Adrenal gland (tissue), 19 donors: ENCODE measurements at places on chromosomes 6 and 20.

DNA sequence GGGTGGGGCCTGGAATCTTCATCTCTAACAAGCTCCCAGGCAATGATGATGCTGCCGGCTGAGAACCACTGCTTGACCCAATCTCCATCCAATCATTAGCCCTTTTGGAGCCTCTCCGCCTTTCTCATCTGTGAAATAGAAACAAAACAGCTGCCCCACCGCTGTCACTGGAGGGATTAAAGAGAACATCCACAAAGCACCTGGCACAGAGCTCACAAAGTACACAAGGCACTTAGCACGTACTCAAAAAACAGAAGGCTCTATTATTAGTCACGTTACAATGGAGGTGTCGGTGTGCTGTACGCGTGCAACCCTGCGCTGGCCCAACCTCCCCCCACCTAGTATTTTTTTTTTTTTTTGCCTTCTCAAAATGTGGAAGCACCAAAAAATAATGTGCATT, 213.5 kb upstream of the ARID1B start:
- no peaks in the 10 kb centered on the region for H3K36me3 ChIP-seq
- no peak for DNase-seq
- no peaks in the 10 kb centered on the region for H3K27me3 ChIP-seq
- no peak overlapping the region for H3K27ac ChIP-seq
- H3K4me1 ChIP-seq = no peaks in the 10 kb centered on the region
- no peak overlapping the region for H3K4me3 ChIP-seq

- H3K4me3 ChIP-seq = no peak overlapping the region
- H3K4me1 ChIP-seq = no peaks in the 10 kb centered on the region
- H3K36me3 ChIP-seq = no peaks in the 10 kb centered on the region
Measured at GRCh38 chr6:134481966-134482365, 164.1 kb upstream of the SGK1 start.

GRCh38 chr6:91713911-91714310, 1127.0 kb upstream of the MAP3K7 start:
- H3K4me1 ChIP-seq = no peaks in the 10 kb centered on the region
- H3K4me3 ChIP-seq = no peak overlapping the region
- no peak for DNase-seq
- no peaks in the 10 kb centered on the region for H3K36me3 ChIP-seq
- H3K27ac ChIP-seq = no peak overlapping the region
- no peaks in the 10 kb centered on the region for H3K27me3 ChIP-seq

- H3K27ac ChIP-seq = no peak overlapping the region
- no peaks in the 10 kb centered on the region for H3K27me3 ChIP-seq
- no peak overlapping the region for H3K4me3 ChIP-seq
- H3K36me3 ChIP-seq = no peaks in the 10 kb centered on the region
- no peaks in the 10 kb centered on the region for H3K4me1 ChIP-seq
Measured at GRCh38 chr6:20360471-20361119, 41.1 kb upstream of the E2F3 start.

DNA sequence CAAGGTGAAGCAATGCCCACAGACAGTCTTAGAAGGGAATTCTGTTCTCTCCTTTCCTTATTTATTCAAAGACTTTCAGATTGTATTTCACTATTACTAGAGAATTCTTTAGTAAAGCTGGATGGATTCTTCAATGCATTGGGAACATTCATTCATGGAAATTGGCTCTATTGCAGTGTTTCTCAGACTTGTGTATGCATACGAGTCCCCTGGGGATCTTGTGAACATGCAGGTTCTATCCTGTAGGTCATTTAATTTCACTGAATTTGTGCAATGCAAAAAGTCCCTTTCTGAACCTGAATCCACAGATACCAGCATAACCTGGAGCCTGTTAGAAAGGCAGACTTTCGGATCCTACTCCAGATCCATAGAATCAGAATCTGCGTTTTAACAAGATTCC, 160.9 kb upstream of the AHI1 start:
- H3K27ac ChIP-seq = no peak overlapping the region
- H3K4me3 ChIP-seq = no peak overlapping the region
- no peak for DNase-seq
- no peaks in the 10 kb centered on the region for H3K36me3 ChIP-seq
- H3K4me1 ChIP-seq = no peaks in the 10 kb centered on the region

GRCh38 chr6:10112871-10113549, 301.9 kb downstream of the TFAP2A start:
- no peaks in the 10 kb centered on the region for H3K4me1 ChIP-seq
- no peak for DNase-seq
- no peak overlapping the region for H3K4me3 ChIP-seq

DNA sequence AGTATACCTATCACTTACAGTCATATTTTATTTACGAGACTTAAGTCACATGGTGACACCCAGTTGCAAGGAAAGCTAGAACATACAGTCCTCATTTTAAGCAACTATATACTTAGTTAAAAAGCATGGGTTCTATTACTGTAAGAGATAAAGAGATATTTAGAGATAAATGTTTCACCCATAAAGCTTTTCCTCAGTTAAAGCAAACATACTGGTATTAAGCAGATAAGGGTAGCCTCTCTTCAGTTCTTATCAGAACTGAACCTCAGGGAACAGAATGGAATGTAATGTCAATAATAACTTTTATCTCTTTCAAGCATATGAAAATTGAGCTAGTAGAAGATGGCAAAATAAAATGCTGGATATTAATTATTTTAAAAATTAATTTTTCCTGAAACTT, 9.9 kb upstream of the ASCC3 start:
- H3K4me1 ChIP-seq = no peaks in the 10 kb centered on the region
- no peak overlapping the region for H3K27ac ChIP-seq
- no peaks in the 10 kb centered on the region for H3K27me3 ChIP-seq
- no peak for DNase-seq
- no peak overlapping the region for H3K4me3 ChIP-seq

GRCh38 chr6:53928641-53929040, 133.8 kb downstream of the LRRC1 start:
- no peak overlapping the region for H3K4me3 ChIP-seq
- no peaks in the 10 kb centered on the region for H3K36me3 ChIP-seq
- DNase-seq = no peak
- no peaks in the 10 kb centered on the region for H3K4me1 ChIP-seq
- H3K27me3 ChIP-seq = no peaks in the 10 kb centered on the region

- no peak for DNase-seq
- H3K27ac ChIP-seq = no peak overlapping the region
- no peaks in the 10 kb centered on the region for H3K27me3 ChIP-seq
- H3K36me3 ChIP-seq = no peaks in the 10 kb centered on the region
- no peak overlapping the region for H3K4me3 ChIP-seq
Measured at GRCh38 chr6:92431502-92431901, 987.9 kb downstream of the EPHA7 start.

GRCh38 chr6:76708641-76709331, 636.3 kb upstream of the IMPG1 start:
- H3K4me3 ChIP-seq = no peak overlapping the region
- no peaks in the 10 kb centered on the region for H3K36me3 ChIP-seq

GRCh38 chr20:50304501-50304856, 113.8 kb downstream of the CEBPB start:
- no peaks in the 10 kb centered on the region for H3K36me3 ChIP-seq
- no peaks in the 10 kb centered on the region for H3K27me3 ChIP-seq
- peaks cover 59% of the 10 kb centered on the region for H3K4me1 ChIP-seq
- peak; percentile 67 for DNase-seq
- peak overlapping the region; percentile 98 for H3K27ac ChIP-seq

DNA sequence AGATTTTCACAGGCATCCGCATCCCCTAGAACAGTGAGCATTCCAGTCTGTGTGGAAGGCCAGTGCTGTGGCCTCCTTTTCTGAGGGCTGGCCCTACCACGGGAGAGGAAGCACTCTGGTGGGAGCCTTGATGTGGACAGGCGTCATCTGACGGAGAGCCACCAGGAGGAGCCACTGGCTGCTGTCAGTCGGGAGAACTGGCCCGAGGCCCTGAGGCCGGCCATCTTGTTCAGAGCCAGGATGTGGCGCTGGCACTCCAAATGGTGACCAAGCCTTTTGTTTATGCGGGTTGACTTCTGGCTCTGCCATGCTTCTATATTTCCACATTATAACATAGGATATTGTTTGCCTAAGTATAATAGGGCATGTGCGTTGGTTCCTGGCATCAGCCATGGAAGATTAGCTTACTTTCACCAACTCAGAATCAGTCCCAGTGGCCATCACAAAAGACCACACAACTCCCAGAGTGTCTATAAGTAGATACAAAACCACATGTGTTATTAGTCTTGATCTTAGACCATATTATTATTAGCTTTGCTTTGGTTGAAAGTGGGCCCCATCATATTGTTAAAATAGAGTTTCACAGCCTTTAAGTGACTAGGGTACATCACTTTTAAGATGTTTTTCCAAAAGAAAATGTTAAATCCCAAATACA, 273.9 kb upstream of the TAB2 start:
- DNase-seq = no peak
- no peaks in the 10 kb centered on the region for H3K36me3 ChIP-seq
- no peaks in the 10 kb centered on the region for H3K4me1 ChIP-seq

GRCh38 chr6:2165286-2165685, 80.1 kb downstream of the GMDS start:
- no peaks in the 10 kb centered on the region for H3K36me3 ChIP-seq
- H3K4me3 ChIP-seq = no peak overlapping the region
- DNase-seq = no peak
- no peak overlapping the region for H3K27ac ChIP-seq

GRCh38 chr6:33142501-33143070, 49.7 kb downstream of the COL11A2 start:
- no peak overlapping the region for H3K27ac ChIP-seq
- H3K4me1 ChIP-seq = no peaks in the 10 kb centered on the region
- no peak overlapping the region for H3K4me3 ChIP-seq

GRCh38 chr20:45818239-45818638, 5.8 kb downstream of the UBE2C start:
- H3K4me3 ChIP-seq = no peak overlapping the region
- no peak overlapping the region for H3K27ac ChIP-seq
- no peaks in the 10 kb centered on the region for H3K36me3 ChIP-seq
- H3K4me1 ChIP-seq = peaks cover 8% of the 10 kb centered on the region
- H3K27me3 ChIP-seq = no peaks in the 10 kb centered on the region
- DNase-seq = no peak

DNA sequence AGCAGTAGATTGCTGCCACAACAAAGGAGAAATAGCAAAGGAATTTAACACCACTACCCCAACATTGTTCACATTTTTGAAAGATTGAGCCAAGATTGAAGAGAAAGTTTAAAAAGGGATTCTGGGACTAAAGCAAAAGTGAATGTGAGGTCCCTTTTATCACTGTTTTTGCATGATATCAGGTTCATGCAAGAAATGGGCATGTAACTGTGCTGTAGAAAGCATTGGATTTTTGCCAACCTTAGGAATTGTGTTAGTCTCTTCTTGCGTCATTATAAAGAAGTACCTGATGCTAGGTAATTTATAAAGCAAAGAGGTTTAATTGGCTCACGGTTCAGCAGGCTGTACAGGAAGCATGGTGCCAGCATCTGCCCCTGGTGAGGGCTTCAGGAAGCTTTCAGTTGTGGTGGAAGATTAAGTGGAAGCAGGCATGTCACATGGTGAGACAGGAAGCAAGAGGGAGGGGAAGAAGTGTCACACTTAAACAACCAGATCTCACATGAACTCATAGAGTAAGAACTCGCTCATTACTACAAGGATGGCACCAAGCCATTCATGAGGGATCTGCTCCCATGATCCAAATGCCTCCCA, 4.6 kb upstream of the GJB7 start:
- H3K27me3 ChIP-seq = no peaks in the 10 kb centered on the region
- no peak overlapping the region for H3K27ac ChIP-seq
- H3K4me3 ChIP-seq = no peak overlapping the region
- H3K4me1 ChIP-seq = no peaks in the 10 kb centered on the region
- no peak for DNase-seq
- H3K36me3 ChIP-seq = no peaks in the 10 kb centered on the region

DNA sequence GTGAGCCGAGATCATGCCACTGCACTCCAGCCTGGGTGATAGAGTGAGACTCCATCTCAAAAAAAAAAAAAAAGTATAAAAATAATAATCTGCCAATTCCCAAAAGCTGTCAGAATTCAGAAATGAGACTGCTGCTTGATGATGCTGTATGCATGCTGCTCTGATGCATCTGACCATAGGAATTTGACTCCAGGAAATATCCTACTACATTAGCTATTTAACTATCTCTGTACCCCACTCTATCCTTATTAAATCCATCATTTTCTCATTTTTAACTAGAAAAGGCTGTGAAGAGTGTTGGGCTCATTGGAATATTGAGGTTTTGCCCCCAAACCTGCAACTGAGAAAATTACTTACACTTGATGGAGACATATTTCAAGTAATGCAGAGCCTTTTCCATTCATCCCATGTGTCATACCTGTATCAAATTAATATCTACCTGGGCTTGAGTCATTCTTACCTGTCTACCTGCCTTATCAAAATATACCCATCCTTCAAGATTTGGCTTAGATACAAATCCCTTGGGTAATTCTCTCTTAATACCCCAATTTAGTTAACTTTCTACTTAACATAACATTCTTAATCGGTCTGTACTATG, 135.2 kb upstream of the PREP start:
- no peak overlapping the region for H3K27ac ChIP-seq
- H3K36me3 ChIP-seq = no peaks in the 10 kb centered on the region
- H3K27me3 ChIP-seq = no peaks in the 10 kb centered on the region
- H3K4me1 ChIP-seq = no peaks in the 10 kb centered on the region
- no peak overlapping the region for H3K4me3 ChIP-seq

DNA sequence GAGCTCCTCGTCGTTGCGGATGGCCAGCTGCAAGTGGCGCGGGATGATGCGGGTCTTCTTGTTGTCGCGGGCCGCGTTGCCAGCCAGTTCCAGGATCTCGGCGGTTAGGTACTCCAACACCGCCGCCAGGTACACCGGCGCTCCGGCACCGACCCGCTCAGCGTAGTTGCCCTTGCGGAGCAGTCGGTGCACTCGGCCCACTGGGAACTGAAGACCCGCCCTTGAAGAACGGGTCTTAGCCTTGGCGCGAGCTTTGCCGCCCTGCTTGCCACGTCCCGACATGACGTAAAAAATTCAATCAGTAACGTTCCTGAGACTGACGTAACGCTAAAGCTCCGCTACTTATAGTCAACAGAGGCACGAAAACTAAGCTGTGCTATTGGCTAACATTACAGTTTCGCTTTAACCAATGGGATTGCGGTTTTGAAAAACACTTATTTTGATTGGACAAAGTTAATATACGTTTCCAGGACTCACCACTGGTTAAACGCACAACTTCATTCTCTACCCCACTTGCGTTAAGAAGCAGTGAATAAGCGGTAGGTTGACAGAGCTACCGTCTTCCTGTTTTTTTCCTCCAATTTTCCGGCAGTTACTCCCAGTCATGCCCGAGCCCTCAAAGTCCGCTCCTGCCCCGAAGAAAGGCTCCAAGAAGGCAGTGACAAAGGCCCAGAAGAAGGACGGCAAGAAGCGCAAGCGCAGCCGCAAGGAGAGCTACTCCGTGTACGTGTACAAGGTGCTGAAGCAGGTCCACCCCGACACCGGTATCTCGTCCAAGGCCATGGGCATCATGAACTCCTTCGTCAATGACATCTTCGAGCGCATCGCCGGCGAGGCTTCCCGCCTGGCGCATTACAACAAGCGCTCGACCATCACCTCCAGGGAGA, 73.9 kb downstream of the OR2B2 start:
- no peaks in the 10 kb centered on the region for H3K36me3 ChIP-seq
- H3K4me1 ChIP-seq = no peaks in the 10 kb centered on the region
- H3K27me3 ChIP-seq = no peaks in the 10 kb centered on the region
- H3K4me3 ChIP-seq = peak overlapping the region; percentile 6
- H3K27ac ChIP-seq = peak overlapping the region; percentile 98
- DNase-seq = peak; percentile 83
